ENCODE measurements at places on chromosomes 12 and 14.

DNA sequence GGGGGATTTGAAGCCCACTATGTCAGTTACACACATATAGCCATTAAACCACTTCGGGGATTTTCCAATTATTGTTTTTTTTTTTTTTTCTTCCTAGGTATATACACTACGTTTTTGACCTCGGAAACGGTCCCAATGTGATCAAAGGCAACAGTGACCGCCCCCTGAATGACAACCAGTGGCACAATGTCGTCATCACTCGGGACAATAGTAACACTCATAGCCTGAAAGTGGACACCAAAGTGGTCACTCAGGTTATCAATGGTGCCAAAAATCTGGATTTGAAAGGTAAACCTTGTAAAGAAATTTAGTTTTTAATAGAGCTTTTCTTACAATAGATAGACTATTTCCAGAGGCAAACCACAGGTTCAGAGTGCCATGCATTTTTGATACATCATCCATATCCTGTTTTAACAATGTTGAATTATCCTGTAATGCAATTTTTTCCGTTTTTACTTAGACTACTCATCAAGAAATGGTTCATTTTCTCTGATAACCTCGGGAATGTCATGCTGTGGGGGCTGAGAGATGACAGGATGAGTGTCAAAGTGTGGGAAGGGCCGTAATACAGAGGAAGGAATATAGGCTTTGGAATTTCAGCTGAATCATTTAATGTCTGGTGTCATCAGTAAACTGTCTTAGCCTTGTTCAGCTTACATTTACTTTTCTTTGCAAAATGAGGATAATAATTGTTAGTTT is 797.1 kb downstream of the NRXN3 start:
- peak; percentile 38 for DNase-seq

- DNase-seq = no peak
Measured at GRCh38 chr12:105813201-105813600, 325.6 kb downstream of the NUAK1 start.

DNA sequence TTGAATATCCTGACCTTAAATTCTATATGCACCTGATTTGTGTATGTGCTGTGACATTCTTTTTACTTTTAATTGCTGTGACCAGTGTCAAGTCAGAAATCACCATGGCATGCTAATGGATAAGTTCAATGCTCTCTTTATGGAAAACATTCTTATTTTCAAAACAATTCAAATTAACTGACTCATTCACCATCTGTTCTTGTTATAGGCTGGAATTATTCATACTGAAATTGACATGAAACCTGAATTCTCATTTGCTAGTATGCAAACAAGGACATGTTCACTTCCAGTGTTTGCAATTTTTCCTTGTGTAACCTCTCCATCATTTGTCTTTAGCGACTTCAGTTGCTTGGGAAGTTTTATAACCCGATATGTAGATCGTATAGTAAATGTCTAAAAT is at the start of gene TAS2R30:
Gene TAS2R30 (minus strand): TSS at position 340 of the 400 bp plus-strand sequence. CDS start 400 bp downstream, outside the sequence.
- DNase-seq = no peak

DNA sequence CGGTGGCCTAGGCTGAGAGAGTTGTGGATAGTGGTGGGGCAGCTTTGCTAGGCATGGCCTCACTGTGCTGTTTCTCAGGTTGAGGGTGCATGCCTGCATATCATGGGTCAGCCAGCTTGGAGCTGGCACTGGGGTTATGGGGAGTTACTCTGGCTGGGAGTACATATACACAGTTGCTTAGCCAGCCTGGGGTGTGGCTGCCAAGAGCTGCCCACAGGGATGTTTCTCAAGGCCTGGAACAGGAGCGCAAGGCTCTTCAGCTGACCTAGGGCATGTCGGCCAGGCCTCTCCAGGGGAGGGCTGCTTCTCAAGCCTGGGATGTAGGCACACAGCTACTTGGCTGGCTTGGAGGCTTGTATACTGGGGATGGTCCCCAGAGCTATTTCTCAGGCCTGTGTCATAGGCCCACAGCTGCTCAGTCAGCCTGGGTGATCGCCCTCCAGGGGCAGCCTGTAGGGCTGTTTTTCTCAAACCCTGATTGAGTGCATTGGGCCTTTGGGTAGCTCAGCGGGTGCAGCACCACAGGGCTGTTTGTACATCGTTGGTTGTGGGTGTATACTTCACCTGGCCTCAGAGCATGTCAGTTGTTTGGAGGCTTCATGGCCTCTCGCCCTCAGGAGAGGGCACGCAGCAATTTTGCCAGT is 114.9 kb downstream of the METTL25 start:
- DNase-seq = no peak

- DNase-seq = no peak
Measured at GRCh38 chr12:108757856-108758255, 26.5 kb upstream of the CORO1C start.

- no peak for DNase-seq
Measured at GRCh38 chr12:12319451-12320183, 30.4 kb downstream of the MANSC1 start.

- no peak for DNase-seq
Measured at GRCh38 chr12:3244219-3244750, 167.1 kb downstream of the TSPAN9 start.

- DNase-seq = no peak
Measured at GRCh38 chr12:49609875-49610154, 4.4 kb upstream of the FAM186B start.

DNA sequence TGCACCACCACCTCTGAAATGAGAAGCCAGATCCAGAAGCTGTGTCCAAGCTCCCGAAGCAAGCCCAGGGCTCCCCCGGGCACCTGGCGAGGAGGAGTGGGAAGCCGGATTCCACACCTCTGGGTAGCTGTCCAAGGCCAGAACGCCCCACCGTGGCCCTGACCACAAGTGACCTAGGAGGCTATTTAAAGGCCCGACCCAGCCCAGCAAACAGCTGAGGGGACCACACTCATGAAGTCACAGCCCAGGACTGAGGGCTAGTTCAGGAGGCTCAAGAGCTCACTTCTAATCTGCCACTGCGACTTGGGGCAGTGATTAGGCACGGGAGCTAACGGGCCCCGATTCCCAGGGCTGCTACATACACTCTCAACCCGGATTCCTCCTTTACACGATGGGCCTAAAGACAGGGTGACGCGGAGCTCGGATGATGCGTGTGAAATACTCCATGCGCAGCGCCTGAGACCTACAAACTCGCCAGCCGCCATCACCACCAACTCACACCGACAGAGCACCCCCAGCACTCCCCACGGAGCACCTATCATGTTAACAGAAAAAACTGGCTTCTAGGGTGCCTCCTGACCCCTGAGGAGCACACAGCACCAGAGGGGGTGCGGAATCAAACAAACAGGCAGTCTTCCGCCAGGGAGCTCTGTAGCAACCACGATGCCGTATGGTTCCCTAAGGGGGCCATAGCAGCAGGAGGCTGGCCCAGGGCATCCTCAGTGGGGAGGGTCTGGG is 84.0 kb upstream of the GPR68 start:
- no peak for DNase-seq

DNA sequence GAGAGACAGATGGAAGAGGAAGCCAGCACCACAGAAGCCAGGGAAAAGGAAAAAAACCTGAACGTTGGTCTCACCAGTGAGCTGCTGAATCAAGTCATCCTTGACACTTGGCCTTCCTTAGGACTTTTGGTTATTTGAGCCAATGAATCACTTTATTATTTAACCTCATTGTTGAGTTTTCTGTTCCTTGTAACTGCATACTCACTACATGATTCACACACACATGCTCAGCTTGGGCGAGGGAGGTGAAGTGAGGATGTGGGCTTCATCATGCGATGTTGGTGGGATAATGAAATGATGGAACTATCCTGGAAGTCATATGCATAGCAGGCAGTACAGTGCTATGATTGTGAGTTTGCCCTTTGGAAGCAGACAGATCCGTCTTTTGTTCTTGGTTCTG is 40.6 kb upstream of the RPH3A start:
- no peak for DNase-seq

DNA sequence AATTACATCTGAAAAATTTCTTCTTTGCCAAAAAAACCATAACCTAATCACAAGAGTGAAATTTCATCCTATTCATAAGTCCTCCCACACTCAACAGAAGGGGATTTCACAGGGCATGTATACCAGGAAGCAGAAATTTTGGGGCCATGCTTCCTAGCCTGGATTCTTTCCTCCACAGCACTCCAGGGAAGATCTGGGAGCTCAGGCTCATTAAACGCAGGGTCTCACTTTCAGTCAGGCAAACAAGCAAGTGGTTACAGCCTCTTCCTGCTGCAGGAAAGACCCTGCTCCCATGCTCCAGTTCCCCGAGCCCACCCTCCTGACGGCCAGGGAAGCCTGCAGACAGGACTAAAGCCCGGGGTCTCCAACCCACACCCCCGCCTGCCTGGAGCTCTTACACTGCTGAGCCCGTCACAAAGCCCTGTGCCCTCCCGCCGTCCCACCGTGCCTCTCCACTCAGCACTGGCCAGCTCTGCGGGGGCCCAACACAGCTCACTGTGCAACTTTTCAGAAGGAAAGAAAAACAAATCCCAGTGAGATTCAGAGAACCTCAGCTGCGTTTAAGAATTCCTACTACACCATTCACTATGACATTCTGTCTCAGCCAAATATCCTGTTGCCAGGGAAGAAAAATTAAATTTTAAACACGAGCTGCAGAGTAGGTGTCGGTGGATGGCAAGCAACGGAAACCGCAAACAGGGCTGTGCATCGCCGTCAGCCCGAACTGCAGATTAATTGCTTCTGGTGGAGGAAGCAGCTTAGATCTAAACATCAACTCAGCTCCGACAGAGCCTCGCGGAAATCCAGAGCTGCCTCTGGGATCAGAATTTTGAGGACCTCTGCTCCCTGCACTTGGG is 106.7 kb upstream of the SFSWAP start:
- DNase-seq = no peak

DNA sequence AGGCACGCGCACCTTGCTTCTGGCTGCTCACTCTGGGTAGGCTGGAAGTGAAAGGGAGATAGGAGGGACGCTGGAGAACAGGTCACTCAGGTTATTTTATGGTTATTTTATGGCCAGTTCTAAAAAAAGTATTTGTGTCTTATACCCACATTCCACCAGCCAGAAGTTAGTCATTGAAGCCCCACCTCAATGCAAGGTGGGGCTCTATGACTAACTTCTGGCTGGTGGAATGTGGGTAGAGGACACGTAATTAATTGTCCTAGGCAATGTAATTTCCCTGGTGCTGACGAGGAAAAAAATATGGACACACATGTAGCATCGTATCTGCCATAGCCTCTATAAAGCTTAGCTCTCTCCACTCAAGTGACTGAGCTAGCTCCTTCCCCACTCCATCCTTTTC is 104.9 kb downstream of the PDZRN4 start:
- DNase-seq = no peak

- DNase-seq = peak; percentile 14
Measured at GRCh38 chr12:92289629-92290349, 144.1 kb upstream of the BTG1 start.
